ENCODE measurements at places on chromosomes 7 and 10.

DNA sequence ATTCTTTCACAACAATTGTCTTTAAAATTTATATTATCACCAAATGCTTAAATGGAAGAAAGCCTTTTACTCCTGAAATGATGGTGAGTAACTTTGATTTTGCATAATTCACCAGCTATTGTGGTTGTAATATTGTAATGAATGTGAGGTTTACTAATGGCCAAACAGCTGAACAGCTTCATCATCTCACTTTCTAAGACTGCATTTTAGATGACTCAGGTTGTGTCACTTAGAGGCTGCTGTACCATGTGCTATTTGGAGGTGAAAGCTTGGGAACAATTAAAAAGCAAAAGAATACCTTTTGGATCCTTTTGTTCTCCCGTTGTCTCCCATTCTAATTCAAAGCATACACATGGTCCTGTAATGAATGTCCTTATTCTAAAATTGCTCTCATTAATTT is 604.0 kb upstream of the PFKP start:
- DNase-seq: no peak

- DNase-seq: no peak
Observed at GRCh38 chr10:49228677-49229076, 40.5 kb upstream of the TMEM273 start.

DNA sequence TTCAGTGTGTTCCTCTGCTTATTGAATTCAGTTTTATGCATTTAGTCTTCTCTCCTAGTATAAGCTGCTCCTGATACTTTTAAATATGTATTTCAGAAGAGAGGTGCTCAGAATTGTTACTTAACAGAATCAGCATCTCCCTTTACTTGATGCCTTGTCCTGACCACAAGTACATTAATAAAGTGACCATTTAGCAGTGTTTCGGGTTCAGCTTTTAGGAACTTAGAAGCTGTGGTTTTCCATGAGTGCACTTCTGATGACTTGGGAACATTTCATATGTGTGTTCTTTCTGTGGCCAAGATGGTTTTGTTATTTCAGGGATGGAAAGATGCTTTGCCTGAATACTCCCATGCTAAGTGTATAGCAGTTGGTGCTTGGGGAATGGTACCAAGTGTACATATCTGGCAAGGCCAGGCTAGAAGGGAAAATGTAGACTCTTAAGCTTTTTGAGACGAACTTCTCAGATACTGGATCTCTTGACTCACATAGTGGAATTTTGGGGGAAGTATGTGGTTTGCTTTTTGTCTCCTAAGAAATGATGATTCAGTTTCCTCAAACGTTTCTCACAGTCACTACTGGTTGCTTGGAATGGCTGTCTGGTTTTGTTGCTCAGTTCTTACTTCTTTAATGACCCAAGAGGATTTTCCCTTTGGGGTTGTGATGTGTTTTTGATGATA is 17.2 kb downstream of the SGPL1 start:
- DNase-seq: peak; percentile 89

DNA sequence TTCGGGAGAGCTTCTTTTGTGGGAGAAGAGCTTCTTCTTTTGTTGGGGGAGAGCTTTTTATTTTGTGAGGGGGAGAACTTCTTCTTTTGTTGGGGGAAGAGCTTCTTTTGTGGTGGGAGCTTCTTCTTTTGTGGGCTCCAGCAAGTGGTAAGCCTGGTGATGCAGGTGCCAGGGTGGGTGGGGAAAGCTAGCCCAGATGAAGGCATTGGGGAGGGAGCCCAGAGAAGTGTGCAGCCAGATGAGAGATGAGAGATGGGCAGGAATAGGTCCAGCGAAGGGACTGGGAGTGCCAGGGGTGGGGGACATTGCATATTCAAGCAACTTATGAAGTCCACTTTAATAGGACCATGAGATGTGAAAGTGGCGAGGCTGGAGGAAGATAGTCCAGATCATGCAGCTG is 9.7 kb downstream of the ADRA2A start:
- DNase-seq: no peak

DNA sequence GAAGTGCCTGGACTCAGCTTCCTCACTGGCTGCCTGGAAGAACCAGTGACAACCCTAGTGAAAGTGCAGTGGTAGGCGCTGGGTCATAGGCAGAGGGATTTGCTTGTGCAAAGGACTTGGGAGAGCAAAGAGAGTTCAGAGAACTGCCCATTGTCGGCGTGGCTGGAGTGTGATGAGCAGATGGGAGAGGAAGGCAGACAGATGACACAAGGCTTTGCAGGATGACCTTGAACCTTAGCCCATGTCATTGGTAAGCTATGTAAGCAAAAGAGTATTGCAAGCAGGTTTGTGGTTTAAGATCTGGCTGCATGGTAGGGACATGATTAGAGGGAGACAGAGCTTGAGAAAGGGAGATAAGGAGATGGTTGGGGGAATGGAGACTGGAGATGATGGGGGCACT is 35.3 kb upstream of the NOBOX start:
- DNase-seq: no peak

DNA sequence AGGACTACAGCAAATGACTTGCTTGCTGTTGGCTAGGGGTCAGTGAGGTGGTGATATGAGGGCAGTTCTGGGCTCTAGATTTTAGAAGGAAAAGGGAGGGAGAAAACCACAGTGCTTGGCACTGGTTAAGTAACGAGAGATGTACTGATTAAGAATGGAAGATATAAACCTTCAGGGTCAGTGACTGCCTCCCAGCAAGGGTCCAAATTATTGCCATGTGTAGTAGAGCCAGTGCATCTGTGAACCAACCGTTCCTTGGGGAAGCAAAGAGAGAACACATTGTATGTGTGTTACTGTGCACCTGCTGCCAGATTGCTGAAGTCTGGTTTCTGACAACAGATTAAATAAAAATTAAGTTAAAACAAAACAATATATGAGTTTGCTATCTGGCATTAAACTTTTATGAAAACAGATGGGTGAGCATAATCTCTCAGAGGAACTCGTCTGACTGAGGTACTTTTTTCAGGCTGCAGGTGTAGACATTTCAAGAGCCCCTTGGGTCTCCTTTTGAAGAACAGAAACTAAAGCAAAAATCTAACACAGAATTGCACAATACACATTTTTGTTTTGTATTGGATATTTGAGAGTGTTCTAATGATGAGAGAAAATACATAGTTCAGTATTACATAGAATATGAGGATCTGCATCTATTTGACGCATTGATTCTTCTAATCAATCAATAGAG is 1120.6 kb downstream of the SORCS3 start:
- DNase-seq: no peak

GRCh38 chr7:132646052-132646451 is 69.8 kb upstream of the PLXNA4 start:
- peak; percentile 5 for DNase-seq

DNA sequence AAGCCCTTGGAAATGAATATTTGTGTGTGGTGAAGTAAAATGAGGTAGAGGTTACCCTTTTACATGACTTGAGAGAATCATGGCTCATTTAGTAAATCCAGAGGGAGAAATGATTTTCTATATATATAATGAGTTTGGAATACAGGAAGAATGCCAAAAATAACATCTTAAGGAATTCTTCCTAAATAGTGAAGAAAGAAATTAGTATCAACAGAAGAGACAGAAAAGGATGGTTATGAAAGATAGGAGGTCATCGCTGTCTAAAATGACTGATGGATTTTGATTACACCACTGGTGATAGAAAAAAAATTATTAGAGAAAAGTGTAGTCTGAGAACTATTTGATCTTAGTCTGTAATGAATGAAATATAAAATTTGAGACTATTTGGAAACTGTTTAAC is 283.0 kb downstream of the ADK start:
- DNase-seq: peak; percentile 12

DNA sequence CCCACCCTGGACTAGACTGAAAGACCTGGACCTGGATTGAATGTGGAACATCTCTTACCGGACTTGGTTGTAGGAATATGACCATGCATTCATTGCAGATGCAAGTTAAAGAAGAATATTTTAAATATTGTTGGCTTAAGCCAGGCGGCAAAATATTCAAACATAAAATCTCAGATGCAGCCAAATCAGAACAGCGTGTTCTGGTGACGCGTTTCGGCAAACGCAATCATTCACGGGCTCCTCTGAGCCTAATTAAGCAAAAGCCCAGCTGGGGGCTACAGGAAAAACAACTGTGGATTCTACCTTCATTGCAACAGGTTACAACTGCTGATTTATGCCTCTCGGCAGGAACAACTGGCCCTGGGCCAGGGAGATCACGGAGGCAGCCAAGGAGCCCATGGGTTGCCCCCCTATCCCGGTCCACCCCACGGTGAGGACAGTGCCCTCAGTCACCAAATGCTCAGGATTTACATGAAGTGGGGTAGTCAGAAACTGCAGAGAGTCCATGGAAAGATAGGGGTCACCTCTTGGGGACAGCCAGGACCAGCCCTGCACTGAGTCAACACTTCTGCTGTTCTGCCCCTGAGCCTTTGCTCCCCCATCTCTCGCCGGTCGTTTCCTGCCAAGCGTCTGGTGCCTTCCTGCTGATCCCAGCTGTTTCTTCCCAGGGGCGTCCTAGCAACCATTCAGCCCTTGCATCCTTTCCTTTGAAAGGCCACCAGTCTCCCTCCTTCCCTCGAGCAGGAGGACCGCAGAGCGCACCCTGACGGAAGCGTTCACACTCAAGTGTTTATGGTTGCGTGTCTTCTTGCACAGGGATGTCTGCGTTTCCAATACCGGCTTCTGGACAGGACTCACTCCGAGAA is 64.4 kb upstream of the SFMBT2 start:
- no peak for DNase-seq

- peak; percentile 13 for DNase-seq
Observed at GRCh38 chr7:157268540-157268939, 68.3 kb upstream of the DNAJB6 start.

GRCh38 chr10:33094263-33095051 is 136.4 kb upstream of the ITGB1 start:
- DNase-seq: no peak

GRCh38 chr7:79386688-79387422 is 66.6 kb downstream of the MAGI2 start:
- DNase-seq: peak; percentile 52

GRCh38 chr10:119441921-119442757 is 100.4 kb downstream of the RGS10 start:
- DNase-seq: no peak

GRCh38 chr7:50307368-50308032 is 3.0 kb downstream of the IKZF1 start:
- no peak for DNase-seq

- no peak for DNase-seq
Observed at GRCh38 chr10:126302476-126302756, 85.9 kb downstream of the ADAM12 start.

DNA sequence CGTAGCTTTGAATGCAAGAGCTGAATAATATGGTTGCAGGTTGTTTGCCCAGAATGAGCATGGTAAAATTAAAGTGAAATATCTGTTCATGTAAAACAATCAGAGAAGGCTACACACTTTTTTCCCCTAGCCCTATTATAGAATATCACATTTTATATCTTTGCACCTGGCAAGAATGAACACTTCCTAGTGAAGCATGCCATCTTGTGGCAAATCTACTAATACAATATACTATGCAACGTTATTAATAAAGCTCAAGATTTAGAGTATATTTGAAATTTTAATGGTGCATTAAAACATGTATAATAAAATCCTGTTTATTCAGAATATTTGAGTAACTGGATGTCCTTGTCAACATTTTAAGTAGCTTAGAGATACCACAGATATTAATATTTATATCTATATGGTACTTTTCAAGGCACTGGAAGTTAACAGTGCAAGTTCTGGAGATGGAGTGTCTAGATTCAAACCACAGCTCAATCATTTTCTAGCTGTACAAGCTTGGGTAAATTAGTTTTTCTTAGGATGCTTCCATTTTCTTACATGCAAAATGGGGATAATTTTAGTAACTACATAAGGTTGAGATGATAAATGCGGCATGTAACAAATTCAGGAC is 643.1 kb upstream of the SEMA3D start:
- no peak for DNase-seq

- DNase-seq: peak; percentile 70
Observed at GRCh38 chr10:70376436-70377378, 5.7 kb downstream of the LRRC20 start.

- no peak for DNase-seq
Observed at GRCh38 chr7:97845622-97846203, 26.5 kb downstream of the ASNS start.

GRCh38 chr7:18900236-18900635 is 217.2 kb downstream of the TWIST1 start:
- DNase-seq: no peak

GRCh38 chr7:91182819-91183764 is 81.1 kb upstream of the FZD1 start:
- peak; percentile 16 for DNase-seq

GRCh38 chr10:10515479-10516204 is 502.0 kb upstream of the CELF2 start:
- DNase-seq: no peak

DNA sequence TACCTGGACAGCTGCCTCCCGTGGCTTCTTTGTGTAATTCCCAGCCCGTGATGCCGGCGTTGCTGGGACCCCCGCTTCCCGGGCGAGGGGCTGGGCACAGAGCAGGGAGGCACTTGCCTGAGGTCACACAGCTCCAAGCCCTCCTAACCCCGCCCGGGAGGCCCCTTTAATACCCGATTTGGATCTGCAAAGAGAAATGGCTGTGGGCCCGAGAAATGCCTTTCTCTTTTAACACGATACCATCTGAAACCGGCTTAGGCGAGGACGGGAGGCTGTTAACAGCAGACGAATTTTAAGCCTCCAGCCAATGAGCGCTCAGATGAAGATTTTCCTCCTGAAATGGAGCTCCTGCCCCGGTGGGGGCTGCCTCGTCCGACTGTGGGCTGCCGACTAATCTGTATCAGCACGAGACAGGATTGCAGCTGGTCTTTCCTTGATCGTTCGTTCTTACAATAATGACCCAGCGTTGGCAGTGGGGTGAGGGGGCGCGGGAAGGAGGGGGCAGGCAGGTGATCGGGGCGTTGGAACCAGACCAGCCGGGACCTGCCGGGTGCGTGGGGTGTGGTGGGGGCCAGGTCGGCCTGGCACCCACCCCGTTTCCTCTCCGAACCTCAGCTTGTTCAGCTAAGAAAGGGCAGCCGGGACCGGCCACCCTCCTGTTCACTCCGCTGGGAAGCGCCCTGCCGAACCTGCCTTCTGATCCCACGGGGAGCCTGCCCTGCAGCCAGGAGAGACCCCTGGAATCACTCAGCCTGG is 36.2 kb upstream of the FOXL3 start:
- no peak for DNase-seq

DNA sequence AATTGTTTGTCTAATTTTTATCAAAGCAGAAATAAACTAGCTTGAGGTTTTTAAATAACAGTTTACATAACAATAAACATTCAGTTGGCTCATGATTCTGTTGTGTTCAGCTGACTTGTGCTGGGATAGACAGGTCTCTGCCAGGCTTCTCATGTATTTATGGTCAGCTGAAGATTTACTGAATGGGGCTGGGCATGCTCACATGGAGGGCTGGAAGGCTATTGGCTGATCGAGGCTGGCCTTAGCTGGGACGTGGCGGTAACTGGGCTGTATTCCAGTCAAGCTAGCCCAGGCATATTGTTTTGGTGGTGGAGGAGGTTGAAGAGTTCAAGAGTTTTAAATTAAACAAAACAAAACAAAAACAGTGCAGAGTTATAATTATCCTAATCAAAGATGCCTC is 251.0 kb upstream of the MTPN start:
- DNase-seq: no peak

DNA sequence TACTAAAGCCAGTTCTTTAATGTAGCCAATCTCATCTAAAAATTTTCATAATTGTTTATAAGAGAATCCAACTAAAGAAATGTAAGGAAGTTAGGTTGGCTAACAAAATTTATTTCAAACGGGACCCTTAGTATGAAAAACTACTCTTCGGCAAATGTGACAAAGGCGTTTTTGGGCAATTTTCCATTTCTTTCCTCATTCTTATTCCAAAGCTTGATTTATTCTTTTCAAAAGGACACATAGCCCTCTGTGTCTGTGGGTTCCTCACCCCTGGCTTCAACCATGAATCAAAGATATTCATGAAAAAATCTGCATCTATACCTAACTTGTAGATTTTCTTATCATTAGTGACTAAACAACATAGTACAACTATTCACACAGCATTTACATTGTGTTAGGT is 195.9 kb downstream of the ZMYND11 start:
- DNase-seq: no peak

All from NCI-H226 (cell line).